Activated naive CD8-positive, alpha-beta T cell treated with anti-CD3 and anti-CD28 coated beads, Interleukin-2, amount 50 U/mL, for 16 hours (primary cell): ENCODE measurements at places on chromosomes 4 and X.

GRCh38 chr4:185352741-185353140, 43.0 kb downstream of the LRP2BP start:
- no peak for DNase-seq

DNA sequence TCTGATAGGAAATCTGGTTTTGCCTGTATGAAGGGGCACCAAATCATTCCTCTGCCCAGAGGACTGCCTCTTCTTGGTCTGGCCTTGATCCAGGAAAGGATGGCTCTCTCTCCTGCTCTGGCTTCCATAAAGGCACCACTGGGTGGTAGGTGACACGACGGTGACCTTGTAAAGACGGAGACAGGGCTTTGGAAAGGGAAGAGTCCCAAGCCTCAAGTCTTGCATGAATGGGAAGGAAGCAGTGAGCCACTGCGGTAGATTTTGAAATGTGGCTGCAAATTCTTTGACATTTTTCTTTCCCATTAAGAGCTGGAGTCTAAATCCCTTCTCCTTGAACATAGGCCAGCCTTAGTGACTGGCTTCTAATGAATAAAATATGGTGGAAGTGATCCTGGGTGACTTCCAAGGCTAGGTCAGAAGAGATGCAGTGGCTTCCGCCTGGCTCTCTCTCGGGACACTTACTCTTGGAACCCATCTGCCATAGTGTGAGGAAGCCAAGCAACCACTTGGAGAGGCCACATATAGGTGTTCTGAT, 347.4 kb downstream of the BCOR start:
- DNase-seq: no peak

- no peak for DNase-seq
Observed at GRCh38 chr4:113845138-113845537, 83.6 kb upstream of the CAMK2D start.

DNA sequence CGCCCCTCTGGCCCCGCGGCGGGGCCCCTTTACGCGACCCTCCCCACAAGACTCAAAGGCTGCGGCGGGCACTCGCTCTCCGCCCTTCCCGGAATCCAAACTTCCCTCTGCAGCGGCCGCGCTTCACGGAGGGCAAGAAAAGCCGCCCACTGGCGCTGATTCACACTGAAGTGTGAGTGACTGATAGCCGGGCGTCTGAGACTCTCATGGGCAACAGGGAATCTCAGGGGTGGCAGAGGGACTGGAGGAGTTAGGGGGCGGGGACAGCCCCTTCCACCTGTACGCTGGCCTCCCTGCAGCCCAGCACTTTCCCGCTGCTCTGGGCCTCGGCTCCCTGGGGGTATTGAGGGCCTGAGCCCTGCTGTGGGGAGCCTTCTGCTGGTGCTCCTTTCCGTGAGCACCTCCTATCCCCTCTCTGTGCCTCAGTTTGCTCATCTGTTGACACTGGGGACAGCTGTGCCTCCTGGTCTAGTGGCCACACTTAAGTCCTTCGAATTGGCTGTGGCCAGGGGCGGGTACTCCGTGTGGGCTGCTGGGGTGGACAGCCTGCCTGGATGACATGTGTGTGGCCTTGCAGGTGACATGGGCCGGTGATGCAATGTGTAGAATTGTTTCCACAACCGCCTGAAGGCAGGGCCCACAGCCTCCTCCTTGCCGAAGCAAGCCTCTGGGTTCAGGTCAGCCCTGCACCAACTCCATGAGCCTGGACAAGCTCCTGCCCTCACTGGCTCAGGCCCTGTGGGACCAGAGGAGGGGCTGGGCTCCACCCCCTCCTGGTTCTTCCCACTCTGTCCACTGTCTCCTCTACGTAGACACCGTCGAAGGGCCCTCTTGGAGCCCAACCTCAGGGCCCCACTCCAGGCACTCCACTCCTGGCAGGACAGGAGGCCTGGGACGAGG, 951 bp downstream of the SH3BP2 start:
- no peak for DNase-seq

DNA sequence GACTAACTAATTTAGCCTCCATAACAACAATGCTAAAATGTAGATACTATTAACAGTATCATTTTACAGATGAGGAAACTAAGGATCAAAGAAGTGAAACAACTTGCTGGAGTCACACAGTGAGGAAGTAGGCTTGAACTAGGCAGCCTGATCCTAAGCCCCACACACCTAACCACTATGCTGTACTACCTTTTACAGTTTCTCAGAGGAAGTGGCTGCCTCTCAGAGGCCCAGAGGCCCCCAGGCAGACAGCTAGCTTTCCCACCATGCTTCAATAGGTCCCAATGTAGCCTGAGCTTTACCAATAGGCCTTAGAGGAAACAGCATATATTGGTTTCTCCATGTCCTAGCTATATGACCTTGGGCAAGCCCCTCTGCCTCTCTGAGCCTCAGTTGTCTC, 69.4 kb upstream of the PJA1 start:
- no peak for DNase-seq

GRCh38 chr4:6402566-6403399, 69.6 kb downstream of the PPP2R2C start:
- no peak for DNase-seq

- DNase-seq: no peak
Observed at GRCh38 chr4:28886934-28887333, 1833.2 kb upstream of the PCDH7 start.

DNA sequence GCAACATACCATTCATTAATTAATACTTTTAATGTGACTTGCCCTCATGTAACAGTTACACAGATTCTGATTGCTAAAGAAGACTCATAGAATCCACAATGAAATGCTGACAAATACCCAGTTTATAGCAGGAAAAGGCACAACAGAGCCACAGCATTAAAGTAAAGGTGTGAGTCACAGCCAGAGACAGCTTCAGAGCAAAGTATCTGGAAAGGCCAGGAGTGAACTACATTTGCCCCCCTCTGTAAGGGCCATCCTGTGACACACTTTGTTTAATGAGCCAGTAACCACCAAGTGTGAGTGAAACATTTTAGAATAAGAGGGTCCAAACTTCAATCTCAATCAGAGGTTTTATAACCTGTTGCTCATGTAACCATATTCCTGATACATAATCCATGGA, 133.8 kb upstream of the TACR3 start:
- DNase-seq: no peak

DNA sequence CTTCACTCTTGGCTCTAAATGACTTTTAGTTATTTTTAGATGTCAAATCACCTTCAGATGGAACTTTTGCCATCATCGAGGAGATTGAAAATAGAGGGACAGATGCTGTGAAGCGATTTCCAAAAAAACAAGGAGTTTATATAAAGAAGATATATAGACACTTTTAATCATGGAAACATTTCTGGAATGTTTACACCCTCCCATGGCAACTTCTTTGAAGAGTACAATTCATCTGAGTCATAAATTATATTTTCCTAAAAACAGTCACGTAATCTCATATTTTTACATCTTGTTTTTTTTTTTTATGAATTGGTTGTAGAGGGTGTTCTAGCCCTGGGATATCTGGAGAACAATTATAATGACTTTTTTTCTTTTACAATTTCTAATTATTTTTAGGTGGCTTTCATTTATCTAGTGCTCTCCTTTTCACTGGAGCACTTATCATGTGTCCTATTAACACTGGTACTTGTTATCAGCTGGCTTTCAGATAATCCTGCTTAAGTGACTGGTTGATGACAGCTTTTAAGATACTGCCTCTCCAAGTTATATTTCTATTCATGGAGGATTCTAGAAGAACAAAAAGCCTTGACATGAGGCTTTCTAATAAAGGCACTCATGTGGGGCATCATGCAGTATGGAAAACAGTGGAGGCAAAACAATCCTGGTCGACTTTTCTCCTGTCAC, 24.9 kb downstream of the PCDH7 start:
- no peak for DNase-seq

- no peak for DNase-seq
Observed at GRCh38 chrX:151763711-151764110, 29.2 kb downstream of the CNGA2 start.

DNA sequence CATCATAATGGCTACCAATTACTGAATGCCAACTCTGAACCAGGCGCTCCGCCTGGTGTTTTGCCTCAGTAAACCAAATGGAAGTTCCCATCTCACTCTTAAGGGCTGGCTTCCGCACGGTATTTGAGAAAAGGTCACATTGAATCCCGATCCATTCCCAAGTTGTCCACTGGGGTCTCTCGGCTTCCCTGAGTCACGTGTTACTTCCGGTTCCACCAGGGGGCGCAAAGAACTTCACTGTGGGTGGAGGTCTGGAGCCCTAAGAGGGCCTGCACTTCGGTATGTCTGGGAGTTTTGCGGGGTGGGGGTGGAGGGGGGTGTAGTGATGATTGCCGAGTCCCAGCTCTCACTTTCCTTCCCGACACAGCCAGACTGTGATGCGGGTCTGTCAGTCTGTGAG, 13.4 kb upstream of the NHS start:
- no peak for DNase-seq

- no peak for DNase-seq
Observed at GRCh38 chrX:112642349-112642748, 37.4 kb downstream of the LHFPL1 start.

GRCh38 chr4:139171876-139172691, 4.9 kb downstream of the ELF2 start:
- no peak for DNase-seq

GRCh38 chr4:135244696-135245095, 1043.1 kb upstream of the PABPC4L start:
- DNase-seq: no peak

DNA sequence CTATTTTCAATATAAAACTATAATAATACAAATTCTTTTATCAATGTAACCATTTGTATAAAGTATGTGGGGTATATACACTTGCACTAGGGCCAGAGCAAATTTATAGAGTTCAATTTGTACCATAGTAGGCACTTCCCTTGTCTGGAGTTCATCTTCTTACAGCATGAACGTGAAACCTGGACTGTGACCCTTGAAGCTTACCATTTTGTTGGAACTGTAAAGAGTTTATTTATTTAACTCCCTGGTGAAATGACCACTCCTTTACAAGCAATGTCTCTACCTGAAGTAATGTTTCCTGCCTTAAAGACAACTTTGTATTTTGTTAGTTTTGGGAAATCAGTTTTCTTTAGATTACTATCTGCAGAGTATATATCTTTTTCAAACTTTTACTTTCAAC, 188.2 kb downstream of the ARAP2 start:
- no peak for DNase-seq

DNA sequence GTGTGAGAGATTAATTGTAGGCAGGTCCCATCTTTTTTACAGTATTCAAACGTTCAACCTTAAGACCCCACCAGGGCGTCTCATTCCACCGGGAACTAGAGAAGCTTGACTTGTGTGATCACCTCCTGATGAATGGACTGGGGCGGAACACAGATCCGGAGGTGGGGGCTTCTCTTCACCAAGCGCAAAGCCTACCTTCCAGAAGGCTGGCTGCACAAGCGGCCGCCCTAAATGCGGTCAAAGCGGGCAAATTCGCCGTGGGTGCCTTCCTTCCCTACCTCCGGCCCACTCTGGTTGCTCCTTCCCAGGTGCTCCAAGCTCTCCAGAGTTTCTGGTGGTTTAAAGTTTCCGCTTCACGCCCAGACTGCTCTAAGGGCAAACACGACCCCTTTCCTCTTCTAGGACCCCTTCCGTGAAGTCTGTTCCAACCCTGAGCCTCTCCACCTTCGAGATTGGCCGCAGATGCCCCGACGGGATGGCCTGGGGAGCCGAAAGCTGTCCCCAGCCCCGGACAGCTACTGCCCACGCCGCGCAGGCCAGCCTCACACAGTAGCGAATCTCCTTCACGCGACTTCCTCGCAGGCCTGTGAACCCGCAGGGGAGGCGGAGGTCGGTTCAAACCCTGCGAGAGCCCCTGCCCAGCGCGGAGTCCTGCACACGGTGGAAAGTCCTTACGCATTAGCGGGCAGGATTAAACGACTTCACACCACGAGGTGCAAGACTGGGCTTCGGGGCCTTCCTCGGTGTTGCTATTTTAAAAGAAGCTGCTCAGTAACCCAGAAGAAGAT, 1.6 kb upstream of the WWC2 start:
- DNase-seq: no peak

DNA sequence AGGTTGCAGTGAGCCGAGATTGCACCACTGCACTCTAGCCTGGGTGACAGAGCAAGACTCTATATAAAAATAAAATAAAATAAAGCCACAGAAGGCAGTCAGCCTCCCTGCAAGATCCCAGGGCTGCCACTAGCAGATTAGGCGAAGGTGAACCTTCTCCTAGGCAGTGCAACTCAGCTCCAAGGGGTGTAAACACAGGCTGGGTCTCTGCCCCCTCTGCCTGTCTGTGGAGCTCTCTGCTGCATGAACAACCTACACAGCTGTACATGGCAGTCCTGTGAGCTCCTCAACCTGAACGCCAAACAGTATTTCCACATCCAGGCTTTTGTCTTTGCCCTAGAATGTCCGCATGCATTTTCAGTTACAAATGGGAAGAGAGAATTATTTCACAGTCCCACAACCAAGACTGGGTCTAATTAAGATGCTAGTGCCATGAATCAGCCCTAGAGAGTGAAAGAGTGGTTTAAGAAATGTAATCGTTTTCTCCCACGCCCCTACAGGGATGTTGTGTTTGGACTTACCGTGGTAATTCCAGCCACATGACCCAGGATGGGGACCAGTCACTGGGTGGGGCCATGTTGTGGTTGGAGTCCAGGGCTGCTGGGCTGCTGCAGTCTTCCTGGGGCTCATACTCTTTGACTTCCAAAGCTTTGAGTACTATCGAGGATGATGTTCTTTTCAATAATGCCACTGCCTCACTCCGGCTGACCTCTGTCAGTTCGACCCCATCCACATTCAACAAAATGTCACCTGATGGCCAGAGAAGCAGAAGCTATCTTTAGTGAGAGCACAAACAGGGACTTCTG, 99.0 kb downstream of the FIP1L1 start:
- no peak for DNase-seq

DNA sequence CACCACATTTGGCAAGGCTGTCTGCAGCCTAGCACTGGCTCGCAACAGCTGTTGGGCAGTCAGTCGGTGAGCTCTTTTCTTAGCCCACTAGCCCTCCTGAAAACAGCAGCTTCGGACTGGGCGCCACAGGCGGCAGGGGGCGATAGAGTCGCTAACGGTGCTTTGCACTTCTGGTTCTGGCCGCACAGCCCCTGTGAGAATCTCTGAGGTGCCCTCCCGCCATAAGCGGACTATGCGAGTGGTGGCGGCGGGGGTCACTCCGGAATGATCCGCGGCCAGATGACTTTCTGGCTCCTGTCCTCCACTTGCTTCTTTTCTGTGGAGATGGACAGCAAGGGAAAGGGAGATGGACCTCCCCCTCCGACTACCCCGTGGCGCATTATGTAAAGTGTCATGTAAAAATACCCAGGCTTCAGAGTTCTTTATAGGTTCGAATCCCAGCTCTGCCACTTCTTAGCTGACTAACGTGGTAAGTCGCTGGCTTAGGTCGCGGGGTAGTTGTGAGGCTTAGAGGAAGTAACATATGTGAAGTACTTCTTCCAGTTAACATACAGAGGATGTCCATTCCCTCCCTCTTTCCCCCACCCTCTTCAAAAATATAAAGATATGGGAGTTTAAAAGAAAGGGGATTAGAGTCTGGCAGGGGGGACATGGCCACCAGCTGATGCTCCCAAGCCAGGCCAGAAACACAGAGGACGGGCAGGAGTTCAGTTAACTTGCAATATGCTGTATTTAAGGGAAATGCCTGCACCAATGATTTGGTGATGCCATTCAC, 11.0 kb downstream of the ARHGAP36 start:
- DNase-seq: no peak

GRCh38 chr4:107069049-107069448, 32.9 kb upstream of the DKK2 start:
- no peak for DNase-seq

- DNase-seq: no peak
Observed at GRCh38 chr4:71827826-71828225, 43.9 kb upstream of the GC start.
